NCI-H526 (cell line): ENCODE measurements at places on chromosomes 2 and 18.

DNA sequence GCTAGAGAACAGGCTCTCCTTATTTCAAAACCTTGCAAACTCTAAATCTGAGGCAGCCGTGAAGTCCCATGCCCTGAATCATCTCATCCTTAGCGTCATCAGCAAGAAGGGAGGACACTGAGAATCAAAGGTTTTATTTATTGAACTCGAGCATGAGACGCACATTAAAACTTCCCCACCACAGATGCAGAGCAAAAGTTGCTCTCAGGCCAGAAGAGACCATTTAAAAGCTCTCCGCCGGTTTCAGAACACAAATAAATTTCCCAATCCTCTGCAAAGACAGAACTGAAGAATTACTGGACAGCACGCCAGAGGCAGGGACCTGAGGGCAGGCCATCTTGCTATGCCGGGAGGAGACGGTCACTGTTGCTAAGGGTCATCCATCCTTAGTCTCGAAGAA lies 1.3 kb downstream of the AMMECR1L start:
- DNase-seq: no peak

GRCh38 chr18:58101291-58101794 lies 57.3 kb downstream of the NEDD4L start:
- peak; percentile 98 for DNase-seq

DNA sequence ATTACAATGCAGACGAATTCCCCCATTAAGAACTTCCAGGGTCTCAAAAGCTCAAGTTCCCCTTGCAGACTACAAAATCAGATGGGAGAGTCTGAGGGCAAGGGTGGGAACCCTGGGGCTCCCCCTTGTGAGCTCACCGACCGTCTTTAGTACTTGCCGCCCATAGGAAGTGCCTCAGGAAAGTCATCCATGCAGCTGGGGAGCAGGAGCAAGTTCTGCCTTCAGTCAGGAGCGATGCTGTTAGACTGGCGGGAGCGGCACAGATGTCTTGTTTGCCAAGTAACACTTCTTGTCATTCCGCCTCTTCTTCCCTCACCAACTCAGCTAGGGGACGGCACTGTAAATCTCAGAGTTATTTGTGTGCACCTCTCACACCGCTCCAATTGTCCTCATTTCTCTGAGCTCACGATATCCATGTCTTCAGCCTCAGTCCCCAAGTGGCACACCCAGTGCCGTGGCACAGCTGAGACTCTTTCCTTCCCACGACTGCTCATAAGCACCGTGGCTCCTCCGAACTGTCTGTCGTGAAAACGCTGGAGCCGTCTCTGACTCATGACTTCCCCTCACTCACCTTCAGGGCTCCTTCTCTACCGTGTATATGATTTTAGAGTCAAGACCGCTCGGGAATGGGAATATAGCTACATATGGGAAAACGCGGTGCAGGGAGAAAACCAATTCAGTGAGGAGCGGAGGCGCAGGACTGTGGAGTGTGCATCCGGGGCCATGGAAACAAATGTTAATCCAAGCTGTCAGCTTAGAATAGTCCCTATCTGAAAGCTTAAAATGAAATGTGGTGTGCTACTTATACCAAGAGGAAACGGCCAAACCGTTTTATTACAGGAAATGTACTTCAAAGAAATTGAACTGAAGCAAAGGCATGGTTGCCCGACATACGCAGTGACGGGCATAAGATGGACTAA lies 34.0 kb downstream of the UXS1 start:
- no peak for DNase-seq

DNA sequence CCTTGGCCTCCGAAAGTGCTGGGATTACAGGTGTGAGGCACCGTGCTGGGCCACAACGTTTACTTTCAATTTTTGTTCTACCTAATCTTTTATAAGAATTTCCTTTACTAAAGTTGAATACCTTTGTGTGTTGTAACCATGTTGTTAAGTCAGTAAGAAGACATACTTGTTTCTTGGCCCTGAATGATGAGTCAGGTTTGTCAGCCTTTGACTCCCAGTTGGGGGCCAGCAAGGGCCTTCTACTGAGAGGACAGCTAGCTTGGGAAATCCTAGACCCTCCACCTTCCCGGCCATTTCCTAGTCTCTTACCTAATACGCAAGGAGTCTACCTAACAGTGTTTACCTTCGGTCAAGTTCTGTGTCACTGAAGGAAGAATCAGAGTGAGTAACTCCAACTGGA lies 22.7 kb downstream of the MTHFD2 start:
- DNase-seq: no peak

- no peak for DNase-seq
Measured at GRCh38 chr2:100592226-100592625, 29.4 kb downstream of the PDCL3 start.

- DNase-seq: no peak
Measured at GRCh38 chr2:27211241-27211942, 449 bp upstream of the ATRAID start.

GRCh38 chr2:218020281-218020680 lies 17.5 kb upstream of the TNS1 start:
- DNase-seq: no peak

DNA sequence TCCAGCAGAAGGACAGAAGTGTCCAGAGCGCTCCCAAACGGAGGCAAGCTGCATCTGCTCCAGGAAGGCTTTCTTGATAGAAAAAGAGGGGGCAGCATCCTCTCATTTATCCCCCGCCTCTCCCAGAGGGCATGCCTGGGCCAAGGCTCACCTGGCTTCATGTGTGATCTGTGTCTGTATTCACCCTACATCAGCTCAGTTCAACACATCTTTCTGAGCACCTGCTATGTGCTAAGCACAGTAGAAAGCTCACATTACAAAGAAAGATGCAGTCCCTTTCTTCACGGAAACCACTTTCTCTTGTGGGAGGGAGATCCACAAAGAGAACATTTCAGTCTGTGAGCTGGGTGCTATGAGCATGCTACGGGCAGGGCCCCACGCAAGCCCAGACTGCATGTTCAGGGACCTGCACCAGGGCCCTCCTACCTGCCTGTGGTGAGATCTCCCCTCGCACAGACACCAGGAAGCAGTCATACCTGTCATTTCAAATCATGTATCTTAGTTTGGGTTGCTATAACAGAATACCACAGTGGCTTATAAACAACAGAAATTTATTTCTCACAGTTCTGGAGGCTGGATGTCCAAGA lies 90.7 kb downstream of the PDCL3 start:
- no peak for DNase-seq

- DNase-seq: no peak
Measured at GRCh38 chr2:111017909-111018308, 102.8 kb upstream of the BCL2L11 start.

DNA sequence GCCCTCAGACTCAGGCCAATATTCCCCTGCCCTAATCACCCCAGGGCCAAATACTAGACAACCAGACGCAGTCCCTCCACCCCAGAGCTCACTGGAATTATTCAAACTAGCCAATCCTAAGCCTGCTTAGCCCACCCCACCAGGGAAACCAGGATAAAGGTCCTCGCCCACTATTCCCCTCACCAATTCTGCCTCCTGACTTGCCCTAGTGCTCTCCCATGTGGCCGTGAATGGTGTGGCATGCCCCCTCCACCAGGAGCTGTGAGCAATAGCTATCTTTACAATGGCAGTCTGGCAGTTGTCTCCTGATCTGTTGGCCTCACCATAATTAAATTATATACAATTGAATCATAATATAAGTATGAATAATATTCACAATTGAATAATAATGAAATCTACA lies 42.3 kb downstream of the FAM124B start:
- no peak for DNase-seq

DNA sequence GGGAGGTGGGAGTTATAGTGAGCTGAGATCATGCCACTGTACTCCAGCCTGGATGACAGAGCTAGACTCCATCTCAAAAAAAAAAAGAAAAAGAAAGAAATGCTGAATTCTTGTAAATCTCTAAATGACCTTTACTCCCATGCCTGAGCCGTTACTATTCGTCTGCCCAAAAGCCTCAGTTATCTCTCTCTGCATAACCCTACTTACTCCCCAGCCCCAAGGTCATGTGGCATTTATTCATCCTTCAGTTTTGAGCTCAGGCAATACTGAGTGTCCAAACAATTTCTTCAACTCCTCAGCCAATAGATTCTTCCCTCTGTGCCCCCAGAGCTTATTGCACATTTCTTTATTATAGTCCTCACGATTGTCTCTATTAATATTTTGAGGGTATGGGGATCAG lies 28.8 kb downstream of the RAB1A start:
- no peak for DNase-seq

GRCh38 chr2:40516604-40517003 lies 64.7 kb upstream of the SLC8A1 start:
- no peak for DNase-seq

GRCh38 chr2:228841475-228841874 lies 429.6 kb downstream of the PID1 start:
- DNase-seq: no peak

GRCh38 chr2:216004697-216005283 lies 8.6 kb downstream of the MREG start:
- DNase-seq: no peak

GRCh38 chr2:219213486-219214071 lies 5.2 kb downstream of the ABCB6 start:
- DNase-seq: no peak

DNA sequence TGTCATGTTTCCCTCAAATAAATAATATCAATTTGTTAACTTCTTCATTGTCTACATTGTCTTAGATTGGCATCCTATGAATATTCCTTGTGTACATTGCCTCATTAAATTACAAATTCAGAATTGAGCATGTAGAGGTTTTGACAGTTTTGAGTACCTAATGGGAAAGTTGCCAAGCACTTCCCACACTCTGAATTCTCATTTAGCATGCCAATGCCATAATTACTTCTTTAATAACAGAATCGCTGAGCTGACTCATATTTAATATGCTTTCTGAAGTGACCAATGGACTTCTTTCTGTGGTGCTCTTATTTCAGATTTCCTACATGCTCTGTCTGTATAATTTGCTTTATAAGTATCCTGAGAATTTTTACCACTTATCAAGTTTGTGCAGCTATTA lies 114.4 kb upstream of the NOL4 start:
- DNase-seq: no peak

GRCh38 chr2:54867457-54867856 lies 144.0 kb downstream of the EML6 start:
- DNase-seq: no peak
